Posterior vena cava (tissue), 2 donors: ENCODE measurements at places on chromosomes 4 and X. TPM values are rescaled to one million over a fixed set of nuclear protein-coding genes. Genes with fewer than 3 reads are reported as not detected.

DNA sequence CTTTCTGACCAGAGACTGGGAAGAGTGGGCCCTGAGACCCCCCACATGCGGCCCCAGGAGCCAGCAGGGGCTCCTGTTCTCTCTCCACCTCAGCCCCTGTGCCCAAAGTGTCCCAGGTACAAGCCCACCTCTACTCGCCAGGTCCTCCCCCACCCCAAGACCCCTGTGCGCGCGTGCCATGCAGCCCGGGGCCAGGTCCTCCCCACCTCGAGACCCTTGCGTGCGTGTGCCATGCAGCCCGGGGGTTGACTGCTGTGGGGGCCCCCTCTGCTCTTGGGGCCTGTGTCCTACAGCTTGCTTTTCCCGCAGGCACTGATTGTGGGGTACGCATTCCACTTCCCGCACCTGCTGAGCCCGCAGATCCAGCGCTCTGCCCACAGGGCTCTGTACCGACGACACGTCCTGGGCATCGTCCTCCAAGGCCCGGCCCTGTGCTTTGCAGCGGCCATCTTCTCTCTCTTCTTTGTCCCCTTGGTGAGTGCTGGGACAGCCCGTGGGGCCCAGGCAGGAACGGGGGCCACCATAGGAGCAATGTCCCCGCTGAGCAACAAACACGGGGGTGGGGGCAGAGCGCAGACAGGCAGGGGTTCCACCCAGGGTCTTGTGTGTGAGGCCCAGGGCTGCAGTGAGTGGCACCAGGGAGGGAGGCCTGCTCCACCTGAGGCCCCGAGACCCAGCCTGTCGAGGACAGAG lies 20.3 kb downstream of the DGKQ start:
- DNase-seq: peak; percentile 67

DNA sequence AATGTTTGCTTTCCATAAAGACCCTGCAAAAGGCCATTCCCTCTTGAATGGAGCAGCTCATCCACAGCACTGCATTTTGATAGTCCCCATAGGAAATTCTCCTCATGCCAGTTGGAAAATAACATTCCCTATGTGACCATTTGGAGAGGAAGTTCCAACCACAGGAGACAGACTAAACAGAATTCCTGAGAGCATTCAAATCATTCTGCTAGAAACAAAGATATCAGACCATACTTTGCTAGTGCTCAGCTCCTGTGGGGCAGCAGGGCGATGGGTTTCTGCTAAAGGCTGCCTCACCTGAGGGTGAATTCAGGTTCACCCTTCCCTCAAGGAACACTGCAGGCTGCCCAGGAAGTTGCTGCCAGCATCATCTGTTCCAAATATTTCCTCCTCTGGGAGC lies 58.8 kb downstream of the LNX1 start:
- DNase-seq: no peak

- DNase-seq: no peak
Observed at GRCh38 chrX:69079268-69079667, 86.0 kb downstream of the PJA1 start.

Gene GC
- total RNA-seq: not detected

Gene TASL
- 0.79 TPM for total RNA-seq

Gene C1QTNF7
- total RNA-seq: 6.8 TPM
